ENCODE measurements at places on chromosomes 1 and 21.

- DNase-seq = peak; percentile 44
Measured at GRCh38 chr1:180912801-180913565, at the start of gene KIAA1614. TSS of gene KIAA1614 (plus strand) at chr1:180912897. CDS start at chr1:180913244, 347 bp downstream.

DNA sequence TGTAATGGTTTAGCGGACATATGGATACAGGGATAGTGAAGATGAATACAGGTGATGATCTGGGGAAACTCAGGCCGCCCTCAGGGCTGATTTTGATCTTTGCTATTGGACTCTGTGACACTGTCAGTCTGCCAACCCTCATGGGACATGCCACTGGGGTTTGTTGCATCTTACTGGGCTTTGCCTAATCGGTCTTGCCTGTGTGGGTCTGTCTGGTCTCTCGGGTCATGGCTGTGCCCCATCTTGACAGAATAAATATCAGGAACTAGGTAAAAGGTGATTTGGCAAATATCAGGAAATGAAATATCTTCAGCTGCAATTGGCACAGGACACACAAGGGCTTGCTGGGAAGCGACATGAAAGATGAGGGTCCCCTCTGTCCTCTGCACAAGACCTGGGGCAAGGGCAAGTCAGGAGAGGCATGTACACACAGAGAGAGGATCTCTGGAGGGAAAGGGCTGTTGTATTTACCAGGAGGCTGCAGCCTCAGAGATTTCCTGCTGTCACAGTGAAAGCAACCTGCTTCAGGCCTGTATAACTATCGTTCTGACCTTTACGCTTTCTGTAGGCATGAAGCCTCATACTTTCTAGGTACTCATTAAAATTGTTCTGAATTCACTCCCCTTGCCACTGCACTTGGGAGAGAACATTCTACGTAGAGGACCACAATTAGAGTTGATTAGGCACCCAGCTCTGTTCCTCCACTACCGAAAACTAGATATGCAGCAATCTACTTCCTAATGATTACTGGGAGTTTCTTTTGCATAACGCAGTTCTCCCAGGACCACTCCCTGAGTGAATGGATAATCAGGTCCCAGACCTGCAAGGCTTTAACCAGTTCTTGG is 52.0 kb upstream of the GADD45A start:
- no peak for DNase-seq

- DNase-seq = no peak
Measured at GRCh38 chr21:33020558-33021100, 5.1 kb upstream of the OLIG2 start.

GRCh38 chr1:183609313-183609712 is 19.1 kb upstream of the NCF2 start:
- DNase-seq = no peak

- no peak for DNase-seq
Measured at GRCh38 chr1:203083463-203083921, 2.3 kb downstream of the MYOG start.
